Progenitor cell of endocrine pancreas (in vitro differentiated cells): ENCODE measurements at places on chromosomes 3 and 15.
A peak's percentile ranks its signal among the peaks of the same experiment; 100 is the strongest.

- DNase-seq: peak; percentile 19
These were observed 17.8 kb downstream of the SPATA12 start for GRCh38 chr3:57078344-57078634.

DNA sequence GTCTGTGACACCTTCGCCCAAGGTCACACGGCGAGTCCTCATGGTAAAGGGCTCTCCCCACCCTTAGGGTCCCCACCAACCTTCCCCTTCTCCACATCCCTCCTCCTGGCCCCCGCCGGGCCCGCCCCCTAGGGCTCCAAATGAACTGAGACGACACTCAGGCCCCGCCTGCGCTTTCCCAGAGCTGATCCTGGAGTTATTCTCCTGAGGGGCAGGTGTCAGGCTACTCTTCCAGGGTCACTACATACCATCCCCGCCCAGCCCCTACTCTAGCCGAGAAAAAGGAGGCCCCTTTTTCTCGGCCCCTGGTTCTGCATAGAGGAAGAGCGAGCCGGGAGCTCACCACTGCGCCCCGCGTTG, 292 bp downstream of the USP4 start:
- DNase-seq: peak; percentile 34

DNA sequence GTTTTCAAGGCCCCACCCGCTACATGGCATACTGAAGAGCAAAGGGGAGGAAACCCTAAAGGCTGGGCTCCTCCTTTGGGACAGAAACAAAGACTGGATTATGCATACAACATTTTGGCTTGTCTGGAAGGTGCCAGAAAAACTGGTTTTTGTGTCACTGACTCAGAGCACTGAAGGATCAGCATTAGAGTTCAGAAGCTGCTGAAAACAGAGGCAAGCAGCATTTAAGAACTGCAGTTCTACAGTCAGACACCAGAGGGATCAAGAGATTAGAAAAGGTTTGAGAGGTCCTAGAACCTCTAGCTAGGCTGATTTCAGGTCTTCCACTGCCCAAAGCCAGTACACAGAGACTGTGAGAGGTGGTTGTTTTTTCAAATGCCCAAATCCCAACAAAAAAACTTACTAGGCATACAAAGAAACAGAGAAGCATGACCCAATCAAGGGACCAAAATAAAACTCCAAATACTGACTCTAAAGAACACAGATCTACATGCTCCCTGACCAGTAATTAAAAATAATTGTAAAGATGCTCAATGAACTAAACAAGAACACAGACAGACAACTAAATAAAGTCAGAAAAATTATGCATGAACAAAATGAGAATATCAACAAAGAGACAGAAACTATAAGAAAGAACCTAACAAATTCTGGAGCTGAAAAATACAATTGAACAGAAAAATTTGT, 91.2 kb downstream of the SENP2 start:
- no peak for DNase-seq

DNA sequence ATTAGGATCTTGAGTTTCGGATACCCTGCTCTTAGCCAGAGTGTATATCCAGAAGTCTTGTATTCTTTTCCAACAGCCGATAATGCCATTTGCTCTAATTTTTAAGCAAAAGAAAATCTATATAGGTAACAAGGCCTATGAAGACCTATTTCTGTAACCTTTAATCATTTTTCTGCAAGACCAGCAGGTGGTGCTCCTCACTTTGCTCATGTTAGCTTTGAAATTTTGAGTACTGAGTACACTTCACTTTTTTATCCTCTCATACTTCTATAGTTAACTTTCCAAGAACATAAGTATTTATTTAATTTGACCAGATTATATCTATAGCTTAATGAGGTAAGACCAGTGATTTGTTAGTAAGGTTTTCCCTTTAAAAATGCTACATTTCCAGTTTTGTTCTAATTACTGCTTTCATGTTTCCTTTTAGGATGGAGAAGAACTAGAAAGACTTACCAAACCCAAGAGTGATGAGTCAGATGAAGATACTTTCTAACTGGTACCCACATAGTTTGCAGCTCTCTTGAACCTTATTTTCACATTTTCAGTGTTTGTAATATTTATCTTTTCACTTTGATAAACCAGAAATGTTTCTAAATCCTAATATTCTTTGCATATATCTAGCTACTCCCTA, 20.5 kb downstream of the SLC35A5 start:
- DNase-seq: no peak
